ENCODE measurements at places on chromosomes 3 and 15.

DNA sequence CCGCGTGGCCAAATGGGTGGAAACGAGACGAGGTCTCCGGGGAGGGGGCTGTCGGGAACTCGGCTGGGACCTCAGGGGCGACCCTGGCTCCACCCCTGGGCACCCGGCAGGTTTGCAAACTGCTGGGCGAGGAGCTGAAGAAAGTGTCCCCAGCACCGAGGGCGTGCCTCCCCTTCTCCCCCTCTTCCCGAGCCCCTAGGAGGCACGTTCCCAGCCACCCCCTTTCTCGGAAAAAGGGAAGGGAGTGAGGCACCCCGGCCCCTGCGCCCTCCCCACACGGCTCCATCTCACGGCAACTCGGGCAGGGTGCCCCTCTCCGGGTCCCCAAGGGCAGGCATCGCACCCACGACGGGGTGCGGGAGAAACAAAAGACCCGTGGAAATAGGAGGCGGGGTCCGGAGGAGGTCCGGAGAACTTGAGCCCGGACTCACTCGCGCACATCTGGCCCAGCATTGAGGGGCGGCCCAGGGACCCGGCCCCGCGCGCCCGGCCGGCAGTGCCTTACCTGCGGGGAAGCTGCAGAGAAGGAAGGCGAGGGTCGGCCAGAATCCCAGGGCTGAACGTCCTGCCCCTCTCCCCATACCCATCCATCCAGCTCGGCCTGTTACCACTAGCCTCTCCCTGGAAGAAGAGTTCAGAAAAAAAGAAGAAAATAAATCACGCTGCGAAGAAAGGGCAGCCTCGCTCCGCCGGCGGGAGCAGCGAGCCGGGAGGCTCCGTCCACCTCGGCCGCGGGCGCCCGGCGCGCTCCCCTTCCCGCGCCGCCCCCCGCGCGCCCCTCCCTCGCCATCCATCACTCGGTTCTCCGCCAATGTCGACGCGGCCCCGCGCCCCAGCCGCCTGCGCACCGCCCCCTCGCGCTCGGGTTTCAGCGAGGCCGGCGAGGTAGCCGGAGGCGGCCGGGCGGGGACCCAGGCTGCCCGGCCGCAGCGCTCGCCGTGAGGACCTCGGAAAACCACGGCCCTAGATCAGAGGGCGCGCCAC is 16.3 kb downstream of the RGMA start:
- peaks cover 57% of the 10 kb centered on the region for H3K27me3 ChIP-seq
- no peak overlapping the region for H3K27ac ChIP-seq
- peaks cover 9% of the 10 kb centered on the region for H3K4me1 ChIP-seq
- peak overlapping the region; percentile 22 for H3K4me3 ChIP-seq

DNA sequence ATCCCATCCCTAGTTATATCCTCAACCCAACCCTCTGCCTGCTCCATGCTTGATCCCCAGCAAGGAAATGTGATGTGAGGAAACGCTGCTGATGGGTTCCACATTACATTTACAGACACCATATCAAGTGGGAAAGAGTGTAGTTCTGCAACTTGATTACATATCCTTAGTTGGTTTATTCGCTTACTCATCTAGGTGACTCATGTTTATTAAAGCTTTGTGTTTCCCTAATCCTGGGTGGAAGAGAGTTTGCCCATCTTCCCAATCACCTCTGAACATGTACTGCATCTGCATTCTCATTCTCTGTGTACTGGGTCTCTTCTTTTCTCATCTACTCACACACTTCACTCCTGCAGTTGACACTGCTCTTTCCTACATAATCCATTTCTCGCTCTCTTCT is 91.7 kb upstream of the PDZRN3 start:
- no peaks in the 10 kb centered on the region for H3K4me1 ChIP-seq
- H3K4me3 ChIP-seq, result no peak overlapping the region
- H3K27me3 ChIP-seq, result peaks cover 2% of the 10 kb centered on the region
- no peak overlapping the region for H3K27ac ChIP-seq
- no peak for DNase-seq

GRCh38 chr3:36493051-36493450 is 112.7 kb downstream of the STAC start:
- H3K36me3 ChIP-seq, result no peaks in the 10 kb centered on the region
- H3K4me3 ChIP-seq, result no peak overlapping the region
- no peaks in the 10 kb centered on the region for H3K27me3 ChIP-seq
- no peaks in the 10 kb centered on the region for H3K4me1 ChIP-seq
- no peak overlapping the region for H3K27ac ChIP-seq
- no peak for DNase-seq

DNA sequence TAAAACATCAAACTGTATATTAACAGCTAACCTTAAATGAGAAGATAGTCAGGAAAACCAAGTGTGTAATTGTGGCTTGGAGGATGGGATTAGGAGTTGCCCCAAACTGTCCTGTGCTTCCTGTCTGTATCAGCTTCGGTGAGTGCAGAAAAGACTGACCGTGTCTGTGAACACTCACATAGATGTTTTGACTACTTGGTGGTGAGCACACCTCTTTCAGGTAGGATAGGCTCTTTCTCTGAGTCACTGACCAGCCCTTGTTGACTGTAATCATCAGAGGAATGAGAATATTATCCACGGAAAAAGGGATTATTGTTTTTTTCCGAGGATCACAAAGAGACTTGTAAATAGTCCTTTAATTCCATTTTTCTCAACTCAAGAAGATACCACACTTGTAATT is 51.5 kb downstream of the GMNC start:
- H3K4me3 ChIP-seq, result no peak overlapping the region
- no peaks in the 10 kb centered on the region for H3K36me3 ChIP-seq
- H3K27me3 ChIP-seq, result no peaks in the 10 kb centered on the region
